ENCODE measurements at places on chromosomes 5 and 9.

DNA sequence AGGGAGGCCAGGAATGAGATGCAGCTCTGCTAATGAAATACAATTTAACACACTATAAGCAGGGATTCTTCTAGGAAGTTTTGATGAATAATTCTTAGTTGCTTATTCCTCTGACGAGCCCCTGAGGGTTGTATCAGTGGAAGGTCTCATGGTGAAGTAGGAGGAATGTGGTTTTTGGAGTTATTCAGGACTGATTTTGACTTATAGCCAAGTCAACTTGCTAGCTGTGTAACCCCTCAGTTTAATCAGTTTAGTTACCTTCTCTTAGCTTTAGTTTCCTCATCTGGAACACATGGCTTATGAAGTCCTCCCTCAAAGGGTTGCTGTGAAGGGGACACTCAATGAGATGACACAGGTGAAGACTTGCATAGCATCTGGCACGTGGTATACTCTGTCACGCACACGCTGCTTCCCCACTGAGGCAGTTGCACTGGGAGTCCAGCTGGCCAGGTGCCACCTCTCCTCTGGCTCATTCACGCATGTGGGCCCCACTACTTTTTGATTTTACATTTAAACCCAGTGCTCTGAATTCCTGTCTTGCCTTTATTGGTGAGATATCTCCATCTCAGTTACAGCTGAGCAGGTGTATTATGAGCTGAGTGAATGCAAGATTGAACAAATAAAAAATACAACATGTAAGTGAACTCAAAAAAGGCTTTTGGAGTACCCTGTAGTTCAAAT, 415.0 kb downstream of the ARHGEF28 start:
- no peak for DNase-seq

DNA sequence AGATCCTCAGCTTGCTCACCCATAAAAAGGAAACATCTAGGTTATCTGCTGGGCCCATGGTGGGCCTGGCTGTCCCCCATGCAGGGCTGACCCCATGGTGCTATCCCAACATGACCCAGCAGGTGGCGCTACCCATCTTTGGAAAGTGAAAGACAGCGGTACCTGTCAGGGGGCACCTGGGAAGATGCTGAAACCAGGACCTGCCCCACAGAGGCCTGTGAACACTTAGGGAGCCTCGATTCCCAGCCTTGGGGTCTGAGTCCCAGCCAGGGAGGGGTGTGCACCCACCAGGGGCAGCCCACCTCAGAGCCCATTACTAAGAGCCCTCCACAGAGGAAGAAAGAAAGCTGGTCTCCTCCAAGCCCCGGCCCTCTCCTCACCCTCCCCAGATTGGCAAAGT, 46.6 kb upstream of the IPPK start:
- DNase-seq, result no peak

DNA sequence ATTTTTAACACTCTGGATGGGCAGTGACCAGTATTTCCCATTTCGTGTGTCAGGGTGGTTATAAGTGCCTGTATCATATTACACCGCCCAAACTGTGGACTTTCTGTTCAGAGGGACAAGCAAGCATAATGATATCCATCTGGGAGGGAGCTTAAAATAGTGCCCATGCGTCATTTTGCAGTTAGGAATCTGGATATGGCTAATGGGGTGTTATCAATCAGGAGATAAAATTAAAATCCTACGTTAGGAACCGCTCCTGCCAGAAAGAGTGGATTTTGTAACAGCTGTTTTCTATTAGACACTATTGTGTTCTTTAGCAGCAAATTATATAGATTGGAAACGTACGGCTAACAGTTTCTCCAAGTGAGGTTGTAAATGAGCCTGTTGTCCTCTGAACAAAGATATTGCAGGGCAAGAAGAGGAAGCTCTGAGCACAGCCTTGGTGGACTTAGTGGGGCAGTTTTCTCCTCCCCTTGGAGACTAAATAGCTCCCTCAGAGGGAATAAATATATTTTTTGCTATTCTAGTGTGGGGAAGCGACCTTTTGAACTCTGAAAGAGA, 160.4 kb downstream of the SPATA31D1 start:
- DNase-seq, result peak; percentile 80

GRCh38 chr9:70133253-70134208, 89.9 kb downstream of the MAMDC2 start:
- DNase-seq, result no peak

DNA sequence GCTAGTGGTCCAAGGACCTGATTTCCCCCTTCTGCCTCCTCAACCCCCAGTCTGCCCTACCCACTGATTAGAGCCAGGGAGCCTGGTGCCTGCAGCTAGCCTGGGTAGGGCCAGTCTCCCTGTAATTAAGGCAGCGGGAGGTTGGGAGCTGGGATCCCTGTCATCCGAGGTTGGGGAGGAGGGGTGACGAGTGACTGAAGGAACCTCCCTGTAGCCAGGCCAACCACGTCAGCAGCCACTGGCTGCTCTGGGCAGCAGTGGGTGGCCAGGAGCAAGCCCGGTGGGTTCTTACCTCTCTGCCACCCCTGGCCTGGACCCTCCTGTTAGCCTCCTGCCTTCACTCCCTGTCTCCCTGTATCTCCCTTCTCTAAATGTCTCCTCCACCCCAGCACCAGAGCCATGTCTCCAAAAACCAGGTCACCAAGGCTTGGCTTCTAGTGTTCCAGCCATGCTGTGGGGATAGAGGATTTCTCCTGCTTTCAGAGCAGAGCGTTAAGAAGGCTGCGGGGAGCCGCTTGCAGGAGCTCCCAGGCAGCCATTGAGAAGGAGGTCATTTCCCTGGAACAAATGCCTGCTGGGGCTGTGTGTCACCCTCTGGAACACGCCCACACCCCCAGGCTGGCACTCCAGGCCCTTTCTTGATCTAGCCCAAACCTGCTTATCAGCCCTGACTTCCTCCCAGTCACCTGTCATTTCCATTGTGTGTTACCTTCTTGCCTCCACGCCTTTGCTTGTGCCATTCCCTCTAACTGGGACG, 65.0 kb upstream of the GGTA1 start:
- DNase-seq, result no peak

GRCh38 chr5:23742701-23743100, 235.3 kb downstream of the PRDM9 start:
- DNase-seq, result no peak

DNA sequence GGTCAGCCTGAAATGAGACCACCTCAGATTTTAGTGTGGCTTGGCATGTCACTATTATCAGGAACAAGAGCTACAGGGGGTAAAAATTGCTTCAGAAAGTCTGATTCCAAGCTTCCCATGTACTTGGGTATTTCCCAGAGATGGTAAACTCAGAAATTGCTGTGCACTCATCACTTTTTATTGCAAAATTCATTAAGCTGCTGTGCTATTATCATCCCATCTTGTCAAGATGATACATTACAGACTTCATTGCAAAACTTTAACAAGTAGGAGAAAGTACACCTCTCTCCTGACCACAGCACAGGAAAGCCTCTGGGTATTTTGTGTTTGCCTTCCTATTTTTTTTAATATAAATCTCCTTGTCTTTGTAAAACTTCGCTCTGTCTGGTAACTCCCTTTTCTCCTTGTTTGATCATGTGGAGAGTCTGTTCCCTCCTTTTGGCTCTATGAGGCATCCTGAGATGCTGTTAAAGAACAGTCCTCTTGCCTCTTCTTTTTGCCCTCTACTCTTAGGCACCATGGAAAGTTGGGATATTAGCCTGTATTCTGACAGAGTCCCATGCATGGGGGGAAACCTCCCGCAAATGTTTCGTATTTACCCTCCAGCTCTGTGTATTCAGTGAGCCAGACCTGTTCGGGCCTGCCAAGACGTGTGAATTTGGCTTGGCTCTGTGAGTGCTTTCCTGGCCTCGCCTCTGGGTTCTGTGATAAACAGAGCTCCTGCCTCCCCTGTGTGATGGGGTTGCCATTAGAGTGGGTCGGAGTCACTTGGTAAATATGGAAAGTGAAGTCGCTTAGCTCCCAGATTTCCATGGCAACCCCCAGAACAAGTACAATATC, 260.7 kb downstream of the NR3C1 start:
- DNase-seq, result no peak

DNA sequence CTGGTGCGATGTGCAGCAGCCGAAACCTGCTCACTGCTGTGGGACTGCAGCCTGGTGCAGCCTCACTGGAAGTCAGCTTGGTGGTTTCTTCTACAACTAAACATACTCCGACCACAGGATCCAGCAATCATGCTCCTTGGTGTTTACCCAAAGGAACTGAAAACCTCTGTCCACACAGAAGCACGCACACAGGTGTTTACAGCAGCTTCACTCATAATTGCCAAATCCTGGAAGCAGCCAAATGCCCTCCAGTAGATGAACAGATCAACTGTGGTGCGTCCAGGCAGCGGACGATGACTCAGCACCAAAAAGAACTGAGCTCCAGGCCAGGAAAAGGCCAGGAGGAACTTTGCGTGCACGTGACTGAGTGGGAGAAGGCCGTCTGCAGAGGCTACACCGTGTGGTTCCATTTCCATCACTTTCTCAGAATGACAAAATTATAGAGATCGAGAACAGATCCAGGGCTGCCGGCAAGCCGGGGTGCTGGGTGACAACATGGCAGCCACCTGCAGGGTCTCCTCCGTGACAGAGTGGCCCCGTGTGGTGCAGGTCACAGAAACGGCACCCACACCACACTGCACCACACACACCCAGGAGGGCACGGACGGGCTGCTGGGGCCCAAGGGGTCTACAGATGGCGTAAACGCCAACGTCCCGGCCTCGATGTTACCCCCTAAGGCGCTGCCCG, 23.1 kb upstream of the NSMF start:
- DNase-seq, result no peak

DNA sequence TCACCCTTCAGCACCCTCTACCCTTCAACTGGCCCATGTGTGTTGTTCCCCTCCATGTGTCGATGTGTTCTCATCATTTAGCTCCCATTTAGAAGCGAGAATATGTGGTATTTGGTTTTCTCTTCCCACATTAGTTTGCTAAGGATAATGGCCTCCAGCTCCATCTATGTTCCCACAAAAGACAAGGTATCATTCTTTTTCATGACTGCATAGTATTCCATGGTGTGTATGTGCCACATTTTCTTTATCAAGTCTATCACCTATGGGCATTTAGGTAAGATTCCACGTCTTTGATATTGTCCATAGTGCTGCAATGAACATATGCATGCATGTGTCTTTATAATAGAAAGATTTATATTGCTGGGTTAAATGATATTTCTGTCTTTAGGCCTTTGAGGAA, 325.1 kb upstream of the ADAMTS16 start:
- no peak for DNase-seq

DNA sequence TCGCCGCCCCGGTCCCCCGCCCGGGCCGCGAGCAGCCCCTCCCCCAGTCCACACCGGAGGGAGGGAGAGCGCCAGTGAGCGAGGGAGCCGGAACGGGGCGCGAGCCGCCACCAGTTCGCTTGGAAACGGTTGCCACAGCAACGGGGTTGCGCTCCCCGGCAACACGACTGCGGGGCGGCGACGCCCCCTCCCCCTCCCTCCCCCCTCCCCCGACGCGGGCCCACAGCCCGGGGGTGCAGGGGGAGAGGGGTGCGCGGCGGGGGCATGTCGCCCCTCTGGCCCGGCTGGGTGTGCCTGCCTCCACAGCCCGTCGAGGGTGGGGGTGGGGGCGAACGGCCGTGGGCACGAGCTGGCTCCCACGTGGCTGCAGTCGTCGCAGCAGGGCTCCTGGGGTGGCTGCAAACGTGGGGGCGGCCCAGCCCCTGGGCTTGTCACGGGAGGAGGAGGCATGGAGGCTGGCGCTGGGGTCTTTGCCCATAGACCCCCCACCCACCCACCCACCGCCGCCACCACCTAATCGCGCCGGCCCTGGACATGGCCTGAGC, 524 bp downstream of the PRR7 start:
- DNase-seq, result no peak

DNA sequence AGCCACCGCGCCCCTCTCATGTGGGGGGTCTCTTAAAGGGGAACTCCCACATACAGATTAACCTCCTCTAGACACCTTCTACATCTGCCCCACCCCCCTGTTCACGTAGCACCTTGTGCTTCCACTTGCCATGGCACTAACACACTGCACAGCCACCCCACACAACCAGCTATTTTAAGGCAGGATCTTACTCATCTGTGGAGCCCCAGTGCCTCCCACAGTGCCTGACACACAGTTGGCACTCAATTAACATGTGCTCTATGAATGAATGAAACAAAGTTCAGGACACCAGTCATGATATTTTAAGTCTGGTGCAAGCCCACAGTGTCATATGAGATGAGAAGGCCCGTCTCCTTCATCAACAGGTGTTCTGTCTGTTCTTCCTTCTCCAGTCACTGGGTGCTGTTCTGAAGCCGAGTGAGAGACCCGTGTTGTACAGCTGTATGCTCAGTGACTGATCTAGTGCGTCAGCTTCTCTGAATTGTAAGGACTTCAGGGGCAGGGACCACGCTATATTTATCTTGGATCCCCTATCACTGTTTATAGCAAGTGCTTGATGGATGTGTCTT, 149.1 kb downstream of the TLE1 start:
- no peak for DNase-seq

GRCh38 chr5:2383698-2384065, 367.8 kb downstream of the IRX2 start:
- no peak for DNase-seq

GRCh38 chr9:136791516-136792276, 552 bp downstream of the TMEM141 start:
- no peak for DNase-seq

Data from AG04449 (cell line).